ENCODE measurements at places on chromosomes 2 and 18. TPM values are rescaled to one million over a fixed set of nuclear protein-coding genes. Genes with fewer than 3 reads are reported as not detected.

The SERPINB3 gene
- not detected for total RNA-seq

The OSR1 gene
- total RNA-seq, result 96.4 TPM

The OR6B2 gene
- not detected for total RNA-seq

The SLC23A3 gene
- total RNA-seq, result 0.42 TPM

The STAMBP gene
- total RNA-seq, result 32.4 TPM

The MC2R gene
- not detected for total RNA-seq

The CCDC148 gene
- 3.7 TPM for total RNA-seq

The PROKR1 gene
- not detected for total RNA-seq

The KYNU gene
- total RNA-seq, result 9.4 TPM

The COL6A3 gene
- total RNA-seq, result 205 TPM

DNA sequence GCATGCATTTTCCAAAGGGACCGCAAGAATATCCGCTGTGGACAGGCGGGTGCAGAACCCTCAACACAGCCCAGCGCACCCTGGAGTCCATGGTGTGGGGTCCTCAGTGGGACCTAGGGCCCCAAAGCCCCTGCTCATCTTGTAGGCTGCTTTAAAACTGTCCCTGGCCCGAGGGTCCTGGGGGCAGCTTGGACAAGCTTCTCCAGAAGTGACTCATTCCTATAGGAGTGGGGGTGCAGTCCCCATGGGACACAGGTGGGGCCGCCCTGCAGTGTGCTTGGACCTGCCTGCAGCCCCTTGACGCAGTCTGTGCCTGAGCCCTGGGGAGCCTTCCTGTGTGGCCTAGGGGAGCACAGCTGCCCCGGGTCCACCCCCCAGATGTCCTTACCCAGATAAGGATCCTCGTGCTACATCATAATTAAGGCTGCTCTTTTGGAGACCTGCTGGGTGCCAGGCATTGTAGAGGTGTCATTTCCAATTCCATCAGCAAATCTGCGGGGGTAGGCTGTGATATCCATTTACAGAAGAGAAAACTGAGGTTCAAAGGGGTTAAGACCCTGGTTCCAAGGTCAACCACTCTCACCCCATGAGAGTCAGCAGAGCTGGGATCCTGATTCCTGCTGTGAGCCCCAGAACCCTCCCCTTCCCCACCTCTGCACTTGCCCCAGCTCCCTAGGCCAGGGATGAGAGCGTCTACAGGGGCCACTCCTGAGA lies 1.7 kb upstream of the HS6ST1 start:
- peak; percentile 87 for DNase-seq

GRCh38 chr2:229980431-229981184 lies 58.3 kb downstream of the FBXO36 start:
- no peak for DNase-seq

DNA sequence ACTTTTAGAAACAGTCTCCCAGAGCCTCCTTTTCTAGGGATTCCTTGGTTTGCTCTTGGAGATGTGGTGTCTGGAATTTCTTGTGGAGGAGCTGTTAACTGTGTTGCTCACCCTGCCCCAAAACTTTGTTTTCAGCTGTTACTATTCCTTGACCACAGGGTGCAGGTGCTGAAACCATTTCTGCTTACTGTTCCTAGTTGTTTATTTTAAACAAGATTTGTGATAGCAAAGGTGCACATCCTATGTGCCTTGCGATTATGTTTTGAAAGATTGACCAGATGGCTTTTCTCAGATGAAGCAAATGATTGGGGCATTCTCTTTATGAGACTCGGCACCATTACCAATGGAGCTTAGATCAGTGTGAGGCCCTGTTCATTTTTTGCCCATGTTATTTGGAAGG lies 111.2 kb downstream of the RAB3GAP1 start:
- DNase-seq, result no peak

GRCh38 chr2:207516206-207516605 lies 13.6 kb upstream of the CREB1 start:
- DNase-seq, result no peak

DNA sequence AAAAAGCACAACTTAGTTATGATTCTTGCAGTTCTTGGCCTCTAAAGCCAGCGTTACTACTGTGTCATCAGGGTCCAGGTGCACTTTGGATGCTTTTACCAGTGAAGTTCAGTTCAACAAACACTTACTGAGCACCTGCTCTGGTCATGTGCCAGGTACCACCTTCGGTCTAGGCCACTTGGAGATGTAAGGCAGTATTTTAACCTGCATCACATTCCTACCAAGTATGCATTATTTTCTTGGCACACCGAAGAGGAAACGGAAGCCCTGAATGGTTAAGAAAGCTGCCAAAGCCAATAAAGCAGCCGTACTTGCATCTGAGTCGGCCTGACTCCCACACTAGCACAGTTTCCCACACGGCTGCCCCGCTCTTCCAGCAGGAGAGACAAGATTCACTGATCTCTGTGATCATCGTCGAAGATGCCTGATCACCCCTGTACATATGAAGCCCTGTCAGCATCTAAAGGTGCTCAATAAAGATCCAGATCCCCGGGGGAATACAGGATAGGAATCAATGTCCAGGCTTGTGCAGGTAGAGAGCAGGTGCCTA lies 427.1 kb downstream of the EIPR1 start:
- no peak for DNase-seq

- DNase-seq, result no peak
Observed at GRCh38 chr2:209253544-209253943, 170.3 kb upstream of the MAP2 start.

DNA sequence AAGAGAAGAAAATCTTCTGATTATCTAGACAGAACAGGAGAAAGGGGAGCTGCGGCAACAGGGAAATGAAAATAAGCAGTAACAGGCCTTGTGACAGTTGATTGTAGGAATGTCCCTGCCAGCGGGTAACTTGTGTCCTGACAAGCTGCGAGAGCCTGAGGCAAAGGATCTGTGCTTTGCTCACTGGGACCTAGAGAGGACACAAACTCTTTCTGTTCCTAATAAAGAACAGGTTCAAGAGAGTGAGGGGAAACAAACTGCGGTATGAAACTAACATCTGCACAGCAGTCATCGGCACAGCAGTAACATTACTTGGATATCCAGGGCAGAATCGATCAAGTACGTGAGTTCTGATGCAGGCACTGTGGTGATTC lies 103.7 kb upstream of the THOC1 start:
- no peak for DNase-seq

DNA sequence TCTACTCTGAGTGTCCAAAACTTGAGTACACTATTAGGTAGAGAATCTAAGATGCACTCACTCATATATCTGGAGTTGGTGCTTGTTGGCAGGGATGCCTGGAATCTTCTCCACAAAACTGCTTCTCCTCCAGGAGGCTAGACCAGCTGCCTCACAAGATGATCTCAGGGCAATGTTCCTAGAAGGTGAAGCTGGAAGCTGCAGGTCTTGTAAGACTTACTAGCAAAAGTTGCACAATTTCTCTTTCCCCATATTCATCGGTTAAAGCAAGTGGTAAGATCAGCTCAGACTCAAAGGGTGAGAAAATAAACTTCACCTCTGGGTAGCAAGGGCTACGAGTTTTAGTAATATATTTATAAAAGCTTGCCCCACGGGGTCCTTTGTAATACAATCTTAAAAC lies 454.4 kb upstream of the ACVR2A start:
- no peak for DNase-seq

DNA sequence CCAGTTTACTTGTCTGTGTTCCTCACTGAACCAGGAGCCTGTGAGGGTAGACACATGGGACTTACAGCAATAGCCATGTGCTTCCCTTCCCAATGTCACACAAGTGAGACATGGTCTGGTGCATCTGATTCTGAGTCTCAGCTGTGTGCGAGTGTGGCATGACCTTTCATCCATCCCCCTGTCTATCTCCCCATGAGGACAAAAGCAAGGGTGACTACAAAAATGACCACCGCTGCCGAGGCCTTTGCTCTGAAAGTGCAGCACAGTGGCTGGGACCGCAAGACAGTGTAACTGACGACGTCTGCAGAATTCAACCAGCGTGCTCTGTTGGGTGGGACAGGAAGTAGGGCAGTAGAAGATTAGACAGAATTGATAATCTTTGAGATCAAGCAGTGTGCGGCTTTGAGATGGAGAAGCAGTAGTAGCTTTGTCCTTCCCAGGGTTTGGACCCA lies 50.5 kb downstream of the RAB31 start:
- DNase-seq, result peak; percentile 60

DNA sequence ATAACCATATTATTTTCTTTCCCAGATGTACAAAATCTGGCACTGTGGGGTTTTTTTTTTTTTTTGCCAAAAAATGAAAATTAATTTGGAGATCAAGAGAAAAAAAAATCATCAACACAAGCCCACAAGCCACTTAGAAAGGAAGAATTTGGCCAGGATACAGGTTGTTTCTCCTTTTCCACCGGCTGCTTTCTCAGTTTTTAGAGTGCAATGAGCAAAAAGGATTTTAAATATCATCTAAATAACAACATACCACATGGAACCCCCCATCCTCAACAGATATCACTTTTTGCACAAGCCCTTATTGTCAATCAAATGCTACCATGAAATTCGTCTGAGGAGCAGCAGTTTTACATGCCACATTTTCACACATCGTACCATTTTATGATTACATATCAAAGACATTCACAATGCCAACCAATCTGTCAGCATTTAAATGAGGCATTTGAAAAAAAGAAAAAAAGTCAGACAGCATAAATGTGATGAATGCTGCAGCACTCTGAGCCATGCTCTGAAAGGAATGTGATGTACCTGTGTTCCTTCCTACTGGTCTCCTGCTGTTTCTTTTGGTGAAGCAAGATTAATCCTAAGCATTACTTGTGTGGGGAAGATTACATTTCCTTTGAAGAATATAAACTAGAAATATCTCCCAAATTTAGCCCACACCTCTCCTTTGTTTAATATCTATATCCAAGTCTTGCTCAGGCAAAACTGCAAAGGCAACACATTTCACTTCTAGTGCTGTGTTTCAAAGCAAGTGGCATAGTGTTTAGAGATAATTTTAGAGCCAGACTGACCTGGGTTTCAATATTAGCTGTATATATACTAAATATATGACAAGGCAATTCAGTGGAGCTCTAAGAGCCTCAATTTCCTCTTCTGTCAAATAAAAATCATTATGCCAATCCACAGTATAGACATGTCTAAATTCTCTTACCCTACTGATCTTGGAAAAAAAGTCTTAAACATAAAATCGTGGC lies 391.3 kb downstream of the CMPK2 start:
- no peak for DNase-seq

- DNase-seq, result no peak
Observed at GRCh38 chr2:151174127-151174526, 87.5 kb downstream of the RBM43 start.

DNA sequence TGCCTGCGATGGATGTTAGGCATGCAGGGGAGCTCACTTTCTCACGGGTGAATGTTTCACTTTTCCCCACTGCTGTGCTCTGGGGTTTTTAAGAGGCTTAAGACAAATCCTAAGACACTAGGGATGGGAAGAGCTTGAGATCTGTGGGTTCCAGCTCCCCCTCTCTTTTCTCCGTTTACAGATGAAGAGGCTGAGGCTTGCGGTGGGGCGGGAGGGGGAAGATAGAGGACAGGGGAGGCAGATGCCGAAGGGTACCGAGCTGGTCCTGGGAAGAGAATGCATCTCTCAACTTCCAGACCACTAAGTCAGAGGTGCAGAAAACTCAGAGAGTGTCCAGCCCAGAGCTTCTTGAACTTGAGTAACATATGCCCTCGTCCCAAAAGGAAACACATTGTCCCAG lies 8.2 kb upstream of the ATOH8 start:
- no peak for DNase-seq

DNA sequence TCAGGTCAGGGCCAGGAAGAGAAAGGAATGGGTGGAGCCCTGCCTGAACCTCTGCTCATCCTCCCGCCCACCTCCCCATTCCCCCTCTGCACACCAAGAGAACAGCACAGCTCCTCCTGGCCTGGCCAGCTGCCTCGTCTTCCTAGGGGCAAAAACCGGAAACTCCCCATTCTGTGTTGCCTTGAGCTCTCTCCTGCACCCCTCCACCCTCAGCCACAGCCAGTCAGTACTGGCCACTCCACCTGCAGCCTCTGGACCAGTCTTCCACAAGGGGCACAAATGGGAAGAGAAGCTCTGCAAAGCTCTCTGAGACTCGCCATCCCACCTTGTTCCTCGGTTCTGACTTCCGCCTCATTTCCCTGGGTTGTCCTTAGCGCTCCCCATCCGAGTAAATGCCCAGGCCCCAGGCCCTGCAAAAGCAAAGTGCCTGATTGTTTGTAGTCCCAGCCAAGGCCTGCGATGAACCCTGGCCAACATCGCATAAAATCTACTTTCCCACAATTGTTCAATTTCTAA lies 39.3 kb upstream of the SLC35G4 start:
- no peak for DNase-seq

DNA sequence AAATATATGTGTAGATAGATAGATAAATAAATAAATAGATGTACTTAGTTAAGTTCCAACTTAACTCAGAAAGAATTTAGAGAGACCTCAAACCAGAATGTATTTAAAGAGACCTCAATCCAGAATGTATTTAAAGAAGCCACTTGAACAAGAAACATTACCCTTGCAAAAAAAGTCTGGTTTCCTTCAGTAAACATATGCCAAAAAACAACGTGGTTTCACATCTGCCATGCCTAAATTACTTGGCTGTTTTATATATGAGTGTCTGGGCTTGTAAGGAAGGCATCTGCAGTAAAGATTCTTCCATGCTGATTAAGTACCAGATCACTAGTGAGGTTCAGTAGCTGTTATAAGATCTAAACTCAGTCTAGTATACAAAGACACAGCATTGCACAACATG lies 29.1 kb upstream of the RPE start:
- no peak for DNase-seq

- DNase-seq, result no peak
Observed at GRCh38 chr2:226916669-226917068, 80.8 kb downstream of the RHBDD1 start.

GRCh38 chr2:32061973-32062861 lies 1.1 kb upstream of the SPAST start:
- DNase-seq, result no peak

DNA sequence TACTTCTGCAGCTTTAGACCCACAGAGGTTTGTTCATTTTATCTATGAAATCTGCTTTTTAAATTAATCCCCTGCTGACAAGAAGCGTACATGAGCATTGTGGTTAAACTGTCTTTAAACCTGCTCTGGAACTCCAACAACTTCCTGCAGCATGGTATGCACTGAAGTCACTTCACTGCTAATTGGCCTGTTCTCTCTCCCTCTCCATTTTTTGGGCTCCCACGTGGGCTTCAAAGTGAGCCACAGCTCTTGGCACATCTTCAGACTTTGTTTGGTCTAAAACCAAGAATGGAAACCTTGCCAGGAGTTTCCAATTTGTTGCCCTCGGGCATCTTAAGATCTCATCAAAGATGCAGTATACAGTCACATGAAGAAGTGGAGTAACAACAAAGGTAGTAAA lies 311.4 kb downstream of the LRRTM1 start:
- no peak for DNase-seq

DNA sequence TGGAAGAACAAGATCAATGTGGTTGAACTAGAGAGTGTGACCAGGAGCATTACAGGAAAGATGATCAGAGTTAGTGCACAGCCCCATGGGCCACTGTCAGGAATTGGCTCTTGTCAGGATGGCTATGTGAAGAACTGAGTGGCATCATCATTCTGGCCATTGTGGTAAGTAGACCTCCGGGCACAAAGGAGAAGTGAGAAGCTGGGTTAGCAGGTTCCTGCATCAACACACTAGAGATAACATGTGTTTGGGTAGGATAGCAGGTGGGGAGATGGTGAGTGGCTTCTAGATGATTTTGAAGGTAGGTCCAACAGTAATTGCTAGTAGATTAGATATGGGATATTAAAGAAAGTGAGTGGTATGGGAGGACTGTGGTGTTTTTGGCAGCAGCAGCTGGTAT lies 408.2 kb downstream of the TSN start:
- DNase-seq, result no peak
